Caco-2 (cell line): ENCODE measurements at places on chromosomes 12 and 14. TPM values are rescaled to one million over a fixed set of nuclear protein-coding genes. Genes with fewer than 3 reads are reported as not detected.

DNA sequence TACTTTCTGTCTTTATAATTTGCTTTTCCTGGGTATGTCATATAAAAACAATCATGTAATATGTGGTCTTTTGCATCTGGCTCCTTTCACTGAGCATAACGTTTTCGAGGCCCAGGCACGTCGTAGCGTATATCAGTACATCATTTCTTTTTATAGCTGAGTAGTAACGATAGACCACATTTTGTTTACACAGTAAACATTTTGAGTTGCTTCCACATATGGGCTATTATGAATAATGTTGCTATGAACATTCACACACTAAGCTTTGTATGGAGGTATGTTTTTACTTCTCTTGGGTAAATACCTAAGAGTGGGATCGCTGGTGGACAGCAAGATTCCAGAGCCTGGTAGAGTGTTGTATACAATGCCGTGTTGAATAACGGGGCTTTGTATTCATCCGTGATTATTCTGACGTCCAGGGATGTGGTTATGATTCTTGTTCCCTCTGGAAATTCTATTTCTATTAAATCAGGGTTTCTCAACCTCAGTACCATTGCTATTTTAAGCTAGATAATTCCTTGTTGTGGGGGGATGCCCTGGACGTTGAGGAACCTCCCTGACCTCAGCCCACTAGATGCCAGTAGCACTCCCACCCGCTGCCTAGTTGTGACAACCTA is 38.9 kb upstream of the CIT start:
- DNase-seq: no peak

DNA sequence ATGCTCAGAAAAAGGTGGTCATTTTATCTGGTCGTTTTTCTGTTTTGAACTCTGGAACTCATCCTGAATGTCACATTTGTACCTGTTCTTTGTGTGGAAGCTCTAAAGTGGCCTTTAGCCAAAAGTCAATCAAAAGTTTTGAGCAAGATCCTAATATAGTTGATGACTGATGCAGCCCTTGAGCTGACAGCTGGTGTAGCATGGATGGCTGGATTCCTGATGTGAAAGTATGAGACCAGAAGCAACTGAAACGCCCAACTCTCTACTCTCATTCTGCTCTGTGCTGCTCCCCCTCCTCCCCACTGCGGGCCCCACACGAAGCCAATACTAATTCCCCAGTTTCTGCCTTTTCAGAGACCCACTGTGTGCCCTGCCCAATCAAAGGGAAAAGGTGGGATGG is 10.3 kb upstream of the MYH7 start:
- no peak for DNase-seq

GRCh38 chr14:27013678-27014077 is 415.8 kb upstream of the NOVA1 start:
- DNase-seq: no peak

Gene OVCH1
- not detected in 2 replicates for total RNA-seq

DNA sequence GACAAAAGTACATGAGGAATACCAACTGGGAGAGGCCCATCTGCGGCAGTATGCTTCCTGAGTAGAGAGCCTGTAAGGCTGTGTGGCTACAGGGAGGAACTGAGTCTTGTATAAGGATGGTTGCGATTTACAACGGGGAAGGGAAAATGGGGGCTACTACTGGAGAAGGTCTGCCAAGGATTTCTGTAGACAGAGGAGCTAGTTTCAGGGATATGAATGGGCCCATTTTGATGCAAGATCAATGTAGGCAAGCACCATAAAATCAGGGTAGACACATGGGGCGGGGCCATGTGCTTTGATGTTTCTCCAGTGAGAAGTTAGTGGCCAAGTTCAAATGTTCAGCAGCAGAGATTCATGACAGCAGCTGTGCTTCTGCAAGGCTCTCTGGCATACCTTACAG is 149.4 kb downstream of the GPR65 start:
- no peak for DNase-seq

GRCh38 chr12:54689984-54690383 is 41.8 kb upstream of the DCD start:
- peak; percentile 15 for DNase-seq

GRCh38 chr14:100297320-100298300 is 8.6 kb downstream of the SLC25A29 start:
- DNase-seq: no peak
